ENCODE measurements at places on chromosomes 7 and 10. TPM values are rescaled to one million over a fixed set of nuclear protein-coding genes. Genes with fewer than 3 reads are reported as not detected.

Gene GPR37
- polyA plus RNA-seq: not detected

Gene PCLO
- 0.89 TPM for polyA plus RNA-seq

Gene TET1
- polyA plus RNA-seq: not detected

Gene IKZF1
- 1.2 TPM for polyA plus RNA-seq

Gene CHCHD3
- 61.8 TPM for polyA plus RNA-seq

Gene GRB10
- 15.7 TPM for polyA plus RNA-seq

Gene DNAH11
- polyA plus RNA-seq: 0.12 TPM

Gene GPR22
- polyA plus RNA-seq: not detected

Gene ANKRD2
- polyA plus RNA-seq: 23.0 TPM

Gene CRYGN
- polyA plus RNA-seq: not detected

Gene GPR15LG
- polyA plus RNA-seq: not detected

Gene HYAL4
- polyA plus RNA-seq: not detected

Gene GPRIN2
- polyA plus RNA-seq: 0.15 TPM

Gene SPDYE5
- 0.84 TPM for polyA plus RNA-seq

Gene MXI1
- not detected for polyA plus RNA-seq

Gene BCAP29
- 54.9 TPM for polyA plus RNA-seq

Gene PRPS1L1
- polyA plus RNA-seq: not detected

Gene GPR85
- polyA plus RNA-seq: 1.5 TPM

Gene EIF4H
- 240 TPM for polyA plus RNA-seq

Gene ZCWPW1
- polyA plus RNA-seq: 7.3 TPM

Gene CHST3
- polyA plus RNA-seq: 59.4 TPM

Gene CPA2
- 0.50 TPM for polyA plus RNA-seq

Gene C10orf95
- not detected for polyA plus RNA-seq

Gene CHAT
- polyA plus RNA-seq: not detected

Gene PDCD4
- 217 TPM for polyA plus RNA-seq

Gene C7orf33
- polyA plus RNA-seq: 0.77 TPM

Gene EMX2
- 13.7 TPM for polyA plus RNA-seq

Gene FOXL3
- not detected for polyA plus RNA-seq

Gene TEX47
- not detected for polyA plus RNA-seq

Gene ACSL5
- 18.5 TPM for polyA plus RNA-seq

Gene AGR2
- polyA plus RNA-seq: 3.3 TPM

Gene GOLGA7B
- 0.04 TPM for polyA plus RNA-seq

Gene RASSF4
- polyA plus RNA-seq: not detected

Gene INSIG1
- 24.1 TPM for polyA plus RNA-seq

Gene SEMA3A
- 20.2 TPM for polyA plus RNA-seq

Gene PTPN20
- 1.5 TPM for polyA plus RNA-seq

Gene HMX3
- not detected for polyA plus RNA-seq

Measured in muscle of arm (tissue), 14 donors.